Stimulated activated CD4-positive, alpha-beta T cell treated with anti-CD3 and anti-CD28 coated beads, Interleukin-15, amount 100 ng/mL, for 1 hour (primary cell): ENCODE measurements at places on chromosomes 2 and 18.

GRCh38 chr2:167331636-167332232, 443.5 kb downstream of the XIRP2 start:
- DNase-seq = no peak

DNA sequence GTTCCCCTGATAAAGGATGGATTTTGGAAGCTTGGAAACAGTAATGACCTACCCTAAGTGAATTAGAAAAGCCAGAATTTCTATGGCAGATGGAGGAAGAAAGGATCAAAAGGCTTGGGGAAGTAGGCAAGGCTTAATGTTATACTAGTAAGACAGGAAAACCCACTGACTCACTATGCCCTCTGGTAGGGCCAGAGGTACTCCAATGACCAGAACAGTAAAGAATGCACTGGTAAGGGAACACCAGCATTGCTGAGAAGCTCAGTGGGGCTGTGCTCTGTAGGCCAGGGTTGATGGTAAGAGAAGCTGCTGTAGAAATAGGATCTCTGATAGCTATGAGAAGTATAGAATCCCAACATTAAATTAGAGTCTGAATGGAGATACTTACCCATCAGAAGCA, 126.4 kb downstream of the GFPT1 start:
- DNase-seq = no peak

- DNase-seq = no peak
Observed at GRCh38 chr2:109208951-109209335, 79.9 kb downstream of the SH3RF3 start.

- DNase-seq = peak; percentile 30
Observed at GRCh38 chr2:28348149-28348567, 44.5 kb upstream of the FOSL2 start.

DNA sequence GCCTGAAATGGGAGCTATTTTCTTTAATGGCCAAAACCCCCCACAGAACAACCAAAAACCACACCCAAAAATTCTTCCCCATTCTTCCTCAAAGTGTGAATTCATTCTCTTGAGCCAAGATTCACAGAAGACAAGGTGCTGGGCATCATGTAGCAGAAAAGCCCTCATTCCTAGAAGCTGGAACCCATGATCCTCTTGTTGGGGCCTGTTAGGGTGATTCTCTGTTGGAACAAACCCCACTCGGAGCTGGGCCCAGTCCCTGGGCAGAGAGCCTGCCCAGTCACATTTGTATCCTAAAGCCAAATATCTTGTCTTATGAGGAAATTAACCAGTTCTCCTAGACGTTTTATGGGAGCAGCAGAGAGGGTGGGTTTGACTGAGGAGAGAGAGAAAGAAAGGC, 22.8 kb upstream of the VPS4B start:
- no peak for DNase-seq

GRCh38 chr2:88658326-88658725, 31.1 kb upstream of the EIF2AK3 start:
- no peak for DNase-seq

- DNase-seq = no peak
Observed at GRCh38 chr18:77167251-77167650, 34.7 kb upstream of the MBP start.

DNA sequence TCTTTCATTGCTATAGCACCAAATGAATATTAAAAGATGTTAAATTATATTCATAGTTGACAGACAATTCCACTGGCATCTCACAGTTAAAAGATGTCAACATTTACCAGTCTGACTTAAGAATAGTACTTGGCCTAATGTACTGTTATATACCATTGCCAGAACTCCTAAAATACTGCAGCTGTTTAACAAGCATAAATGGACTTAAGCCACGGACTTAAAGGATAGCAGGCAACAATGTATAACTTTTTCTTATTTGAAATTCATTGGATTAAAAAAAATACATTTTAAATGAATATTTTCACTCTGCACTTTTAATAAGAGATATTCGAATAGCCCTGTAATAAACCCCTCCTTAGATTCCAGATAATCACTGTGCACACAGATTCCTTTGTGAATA, 3.8 kb downstream of the TCF4 start:
- no peak for DNase-seq

- DNase-seq = no peak
Observed at GRCh38 chr2:10238991-10239485, 63.7 kb upstream of the HPCAL1 start.

DNA sequence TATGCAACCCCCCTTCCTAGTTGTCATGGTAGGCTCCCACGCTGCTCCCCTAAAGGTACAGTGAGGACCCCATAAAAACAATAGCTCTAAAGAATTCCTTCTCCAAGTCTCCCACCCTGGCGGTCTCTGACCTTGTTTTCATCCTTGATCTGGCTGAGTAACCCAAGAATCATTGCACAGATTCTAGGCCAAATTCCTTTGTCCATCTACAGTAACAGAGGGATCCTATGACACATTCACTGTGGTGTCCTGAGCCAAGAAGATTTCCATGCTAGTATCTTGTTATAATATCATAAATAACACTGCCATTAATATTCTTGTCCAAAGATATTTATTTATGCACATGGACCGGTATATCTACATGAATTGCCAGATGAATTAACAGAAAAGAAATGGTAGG, 240.2 kb downstream of the CYP26B1 start:
- no peak for DNase-seq

- DNase-seq = no peak
Observed at GRCh38 chr2:139078376-139078775, 298.2 kb upstream of the NXPH2 start.

DNA sequence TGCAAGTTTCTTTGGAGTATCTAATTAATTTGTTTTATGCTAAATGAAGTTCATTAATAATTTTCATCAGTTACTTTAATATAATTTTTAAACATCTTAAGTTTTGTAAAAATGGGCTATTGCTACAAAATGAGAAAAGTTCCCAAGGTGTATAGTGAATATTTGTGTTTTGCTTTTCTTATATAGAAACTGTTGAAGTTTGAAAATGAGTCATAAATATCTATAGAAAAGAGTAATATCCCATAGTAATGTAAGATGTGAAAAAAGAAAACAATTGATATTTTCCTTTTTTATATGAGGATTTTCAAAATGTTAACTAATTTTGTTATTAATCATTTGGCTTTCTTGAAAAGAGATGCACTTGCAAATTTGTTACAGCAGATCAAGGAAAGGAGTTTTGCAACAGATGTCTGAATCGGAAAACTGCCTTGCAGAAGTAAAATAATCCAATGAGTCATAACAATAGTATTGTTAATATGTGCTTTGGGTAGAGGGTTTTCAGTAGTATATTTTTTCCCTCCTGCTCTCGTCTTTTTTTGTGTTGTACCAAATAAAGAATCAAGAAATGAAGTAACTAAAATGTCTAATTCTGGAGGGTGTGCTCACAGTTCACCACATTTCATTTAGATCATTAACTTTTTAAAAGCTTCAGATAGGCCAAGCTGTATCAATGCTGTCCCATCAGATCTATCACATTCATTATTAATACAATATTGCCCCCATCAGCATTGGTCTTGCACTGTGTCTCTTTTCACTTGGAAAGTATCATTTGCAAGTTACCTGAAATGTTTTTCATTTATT, 15.5 kb downstream of the DUSP19 start:
- DNase-seq = no peak

- no peak for DNase-seq
Observed at GRCh38 chr18:13185675-13186198, 32.8 kb upstream of the LDLRAD4 start.

DNA sequence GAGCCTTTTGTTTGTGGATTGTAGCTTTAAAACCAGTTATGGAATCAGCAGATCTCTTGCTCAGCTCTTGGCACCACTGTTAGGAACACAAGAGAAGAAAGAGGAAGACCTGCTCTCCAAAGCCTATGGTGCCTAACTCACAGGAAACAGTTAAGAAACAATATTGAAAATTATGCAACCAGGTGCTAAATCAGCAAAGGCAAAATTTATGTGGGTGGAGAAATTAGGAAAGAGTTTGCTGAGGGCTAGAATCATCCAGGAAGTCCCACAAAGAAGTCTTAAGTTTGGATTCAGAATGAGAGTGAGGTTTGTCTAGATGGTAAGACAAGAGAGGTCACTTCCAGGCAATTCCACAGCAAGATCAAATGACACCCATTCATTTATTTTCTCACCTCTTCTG, 49.4 kb downstream of the AOX1 start:
- DNase-seq = no peak

- no peak for DNase-seq
Observed at GRCh38 chr2:84526562-84526961, 10.3 kb downstream of the DNAH6 start.

DNA sequence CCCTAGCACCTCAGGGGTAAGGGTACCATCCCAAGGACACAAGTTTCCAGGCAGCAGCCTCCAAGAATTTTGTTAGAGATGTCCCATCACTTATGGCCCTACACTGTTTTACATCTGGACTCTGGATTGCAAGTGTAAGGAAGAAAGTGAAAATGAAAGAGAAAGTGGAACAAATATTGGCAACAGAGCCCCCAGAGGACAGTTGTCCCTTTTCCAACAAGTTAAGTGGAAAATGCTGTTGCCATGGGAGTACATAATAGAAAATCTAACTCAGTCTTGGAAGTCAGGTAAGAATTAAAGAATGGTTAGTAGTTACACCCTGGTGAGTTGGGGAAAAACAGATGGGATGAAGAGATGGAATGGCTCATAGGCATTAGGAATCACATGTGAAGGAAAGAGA, 50.6 kb downstream of the TTC21B start:
- no peak for DNase-seq

- no peak for DNase-seq
Observed at GRCh38 chr2:50956886-50957285, 75.0 kb downstream of the NRXN1 start.

GRCh38 chr2:222738312-222738711, 66.9 kb downstream of the MOGAT1 start:
- no peak for DNase-seq

DNA sequence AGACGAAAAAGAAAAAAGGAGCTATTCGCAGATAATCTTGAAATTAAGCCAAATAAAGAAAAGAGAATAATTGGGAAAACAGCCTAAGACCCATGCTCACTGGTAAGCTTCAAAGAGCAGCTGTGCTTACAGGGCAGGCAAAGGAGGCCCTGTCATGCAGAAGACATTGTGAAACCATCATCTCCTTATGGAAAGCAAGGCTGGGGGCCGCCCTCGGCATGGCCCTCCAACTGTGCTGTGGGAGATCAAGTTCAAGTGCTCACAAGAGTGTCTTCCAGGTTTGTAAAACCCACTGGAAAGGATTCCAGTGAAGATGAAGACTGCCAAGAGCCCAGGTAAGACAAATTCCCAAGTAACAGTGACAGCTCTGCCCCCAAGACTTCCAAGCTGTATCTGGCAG, 32.2 kb downstream of the ACVR1 start:
- DNase-seq = no peak

GRCh38 chr2:152099367-152100050, 665 bp upstream of the CACNB4 start:
- no peak for DNase-seq

DNA sequence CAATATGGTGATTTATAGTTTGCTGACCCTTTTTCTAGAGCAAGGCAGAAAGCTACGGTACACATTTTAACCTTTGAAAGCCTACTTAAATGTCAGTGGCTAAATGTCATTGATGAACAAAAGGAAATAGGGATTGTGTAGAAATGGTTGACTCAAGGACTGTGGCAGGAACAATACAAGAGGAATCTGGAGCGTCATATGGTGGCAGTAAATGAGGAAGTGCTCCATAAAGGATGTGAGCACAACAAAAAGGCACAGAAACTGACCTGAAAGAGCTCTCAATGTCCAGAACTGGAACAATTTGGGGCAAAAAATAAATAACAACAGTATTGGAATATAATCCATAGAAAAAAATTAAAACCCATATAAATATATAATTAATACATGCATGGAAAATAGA, 443.9 kb upstream of the VRK2 start:
- no peak for DNase-seq

DNA sequence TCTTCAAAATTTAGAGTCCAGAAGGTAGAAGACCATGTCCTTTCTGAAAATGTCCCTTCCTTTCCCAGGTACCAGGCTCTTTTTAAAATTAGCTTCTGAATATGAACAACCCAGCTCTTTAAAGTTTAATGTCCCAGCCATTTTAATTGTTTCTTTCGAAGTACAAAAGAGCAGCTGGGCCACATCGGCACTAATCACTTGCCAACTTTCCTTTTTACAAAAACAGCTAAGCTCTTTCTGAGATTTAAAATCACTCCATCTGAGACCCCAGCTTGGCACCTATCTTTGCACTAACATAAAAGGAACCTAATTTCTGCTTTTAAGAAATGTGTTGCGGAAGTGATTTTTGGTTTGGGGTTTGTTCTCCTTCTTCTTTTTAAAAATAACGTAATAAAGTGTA, 2.6 kb downstream of the BOD1L2 start:
- DNase-seq = no peak

DNA sequence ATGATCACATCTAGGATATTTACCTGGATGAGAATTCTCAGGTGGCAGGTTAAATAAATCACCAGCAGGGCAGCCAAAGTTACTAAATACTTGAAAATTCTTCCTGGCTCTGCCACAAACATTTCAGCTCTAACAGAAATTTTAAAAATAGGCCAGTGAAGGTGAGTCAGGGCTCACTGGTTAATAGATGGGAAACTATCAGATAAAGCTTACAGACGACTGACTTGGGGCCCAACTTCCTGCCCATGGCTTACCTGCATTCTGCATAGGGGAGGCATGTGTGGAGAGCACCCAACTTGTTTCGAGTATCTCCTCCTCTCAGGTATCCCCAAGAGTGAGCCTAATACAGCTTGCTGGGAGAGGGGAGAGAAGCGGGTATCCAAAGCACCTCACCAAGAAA, 57.8 kb downstream of the SPRED2 start:
- DNase-seq = no peak

DNA sequence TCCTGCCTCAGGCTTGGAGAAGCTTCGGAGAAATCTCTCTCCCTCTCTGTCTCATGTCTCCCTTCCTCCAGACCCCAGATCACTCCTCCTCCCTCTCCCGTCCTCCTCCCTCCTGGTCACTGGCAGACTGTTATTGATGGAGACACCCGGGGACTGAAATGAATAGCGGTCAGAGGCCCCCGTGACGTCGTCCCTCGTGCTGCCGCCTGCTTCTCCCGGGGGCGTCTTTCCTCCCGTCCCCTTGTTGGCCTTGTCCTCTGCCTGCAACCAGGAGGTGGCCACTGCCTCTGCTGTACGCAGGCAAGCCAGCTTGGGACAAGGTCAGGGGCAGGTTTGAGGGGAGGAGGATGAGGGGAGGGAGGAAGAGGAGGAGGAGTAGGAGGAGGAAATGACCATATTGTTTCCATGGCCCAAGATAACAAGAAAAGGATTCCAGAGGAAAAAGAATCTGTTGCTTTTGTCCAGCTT, 78.2 kb downstream of the CELF4 start:
- DNase-seq = no peak

GRCh38 chr18:39389800-39390379, 1824.3 kb upstream of the CELF4 start:
- no peak for DNase-seq

GRCh38 chr2:10500601-10501361, 52.7 kb upstream of the ODC1 start:
- DNase-seq = no peak

GRCh38 chr18:579238-579637, 942 bp upstream of the CETN1 start:
- no peak for DNase-seq

GRCh38 chr18:79942786-79943607, 8.5 kb downstream of the SLC66A2 start:
- no peak for DNase-seq
